ENCODE measurements at places on chromosomes 2 and 18.

DNA sequence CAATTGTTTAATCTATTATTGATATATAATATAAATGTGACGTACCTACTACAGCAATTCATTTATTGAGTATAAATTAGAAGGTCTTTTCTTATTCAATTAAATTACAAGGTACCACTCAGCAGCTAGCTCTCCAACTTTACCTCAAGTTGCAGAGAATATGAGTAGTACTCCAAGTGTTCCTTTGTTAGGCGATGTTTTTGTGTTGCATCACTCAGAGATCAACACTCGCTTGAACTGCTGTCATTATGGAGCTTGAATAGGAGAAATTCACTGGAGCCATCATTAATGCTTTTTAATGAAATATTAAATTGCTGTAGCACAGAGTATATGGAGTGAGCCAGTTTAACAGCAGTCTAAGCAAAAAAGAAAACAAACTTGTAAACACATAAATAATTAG is 320.0 kb downstream of the FSIP2 start:
- DNase-seq, result no peak

DNA sequence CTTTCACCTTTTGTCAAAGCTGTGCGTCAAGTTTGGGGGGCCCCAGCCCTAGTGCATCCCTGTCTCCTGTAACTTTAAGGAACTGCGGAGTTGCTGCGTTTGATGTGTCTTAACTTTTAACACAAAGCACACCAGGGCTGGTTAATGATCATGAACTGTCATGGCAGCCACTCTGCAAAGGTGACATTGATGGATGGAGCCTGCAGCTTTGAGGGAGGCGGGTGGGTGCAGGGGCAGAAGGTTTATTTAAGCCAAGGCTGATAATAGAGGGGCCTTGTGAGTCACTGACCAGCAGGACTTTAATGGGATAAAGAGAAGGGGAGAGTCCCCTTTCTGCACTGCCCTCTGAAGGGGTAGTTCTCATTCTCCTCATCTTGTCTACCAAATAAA is 190.2 kb upstream of the GATA6 start:
- no peak for DNase-seq

- no peak for DNase-seq
These were observed 61.6 kb upstream of the CCBE1 start for GRCh38 chr18:59758837-59759236.

- no peak for DNase-seq
These were observed 8.3 kb upstream of the TMEM178A start for GRCh38 chr2:39657287-39657937.

- DNase-seq, result no peak
These were observed 22.5 kb upstream of the SLC35G4 start for GRCh38 chr18:11586896-11587295.

DNA sequence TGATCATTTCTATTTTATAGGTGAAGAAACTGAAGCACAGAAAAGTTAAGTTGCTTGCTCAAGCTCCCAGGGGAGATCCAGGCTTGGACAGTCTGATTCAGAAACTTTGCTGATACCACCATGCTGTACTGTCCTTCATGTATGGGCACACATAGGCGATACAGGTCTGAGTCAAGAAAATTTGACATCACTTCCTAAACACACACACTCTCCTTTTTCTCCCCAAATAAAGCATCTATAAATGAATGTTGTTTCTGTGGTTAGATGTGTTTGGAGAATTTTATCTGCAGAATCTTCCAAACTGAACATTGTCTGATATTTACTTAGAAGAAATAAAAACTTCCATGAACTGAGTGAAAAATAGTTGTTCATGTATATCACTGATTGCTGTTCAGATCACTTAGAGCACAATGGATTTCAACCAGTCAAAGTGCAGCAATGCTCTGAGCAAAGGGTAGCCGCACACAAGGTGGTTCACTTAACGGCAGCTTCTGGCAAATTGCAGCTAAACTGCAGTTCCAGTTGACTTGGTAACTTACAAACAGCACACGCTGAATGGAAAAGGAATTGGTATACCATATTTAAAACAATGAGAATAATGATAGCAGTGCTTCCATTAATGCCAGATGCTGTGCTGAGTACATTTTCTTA is 10.0 kb upstream of the AGFG1 start:
- no peak for DNase-seq

DNA sequence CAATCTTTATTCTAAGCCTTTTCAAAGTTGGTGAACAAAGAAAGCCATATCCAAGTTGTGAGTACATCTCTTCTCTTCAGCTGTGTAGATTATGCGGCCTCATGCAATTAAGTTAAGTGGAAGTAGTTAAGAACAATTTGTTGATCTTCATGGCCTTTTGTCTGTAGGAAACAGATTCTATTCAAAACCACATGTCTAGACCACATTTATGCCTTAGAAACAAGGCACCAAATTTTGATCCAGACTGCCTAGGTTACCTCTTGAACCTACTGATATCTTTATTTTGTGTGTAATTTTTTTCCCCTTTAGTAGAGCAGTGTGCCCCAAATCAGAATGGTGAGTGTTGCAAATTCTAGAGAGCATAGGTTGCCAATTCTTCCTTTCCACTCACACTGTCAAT is 101.6 kb upstream of the CERS6 start:
- DNase-seq, result no peak

GRCh38 chr2:167198009-167198408 is 309.7 kb downstream of the XIRP2 start:
- no peak for DNase-seq

- DNase-seq, result no peak
These were observed 75.7 kb downstream of the AOX1 start for GRCh38 chr2:200661477-200661876.

GRCh38 chr2:176876493-176877103 is 336.0 kb upstream of the HNRNPA3 start:
- DNase-seq, result no peak

GRCh38 chr2:38863061-38863695 is 12.6 kb downstream of the DHX57 start:
- DNase-seq, result peak; percentile 2

- DNase-seq, result no peak
These were observed 43.0 kb downstream of the KLF7 start for GRCh38 chr2:207122651-207123334.

DNA sequence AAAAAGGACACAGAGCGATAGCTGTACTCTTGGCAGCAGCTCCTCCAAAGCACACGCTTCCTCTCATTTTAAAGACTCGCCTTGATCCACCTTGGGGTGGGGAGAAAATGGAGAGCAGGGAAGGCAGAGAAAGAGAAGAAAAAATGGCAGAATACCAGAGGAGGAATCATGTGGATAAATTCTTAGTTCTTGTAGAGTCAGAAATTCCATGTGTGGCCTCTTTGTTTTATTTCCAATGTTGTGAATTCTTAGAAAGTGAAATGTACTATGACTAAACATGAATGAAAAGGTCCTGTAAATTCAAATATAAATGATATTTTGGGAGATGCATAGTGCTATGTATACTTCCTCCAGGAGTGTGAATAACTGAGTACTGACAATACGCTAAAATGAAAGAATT is 89.7 kb upstream of the SESTD1 start:
- DNase-seq, result no peak
